ENCODE measurements at places on chromosomes 12 and 14.
A peak's percentile ranks its signal among the peaks of the same experiment; 100 is the strongest.

GRCh38 chr12:60714141-60714900, 1118.5 kb downstream of the SLC16A7 start:
- no peak for DNase-seq

DNA sequence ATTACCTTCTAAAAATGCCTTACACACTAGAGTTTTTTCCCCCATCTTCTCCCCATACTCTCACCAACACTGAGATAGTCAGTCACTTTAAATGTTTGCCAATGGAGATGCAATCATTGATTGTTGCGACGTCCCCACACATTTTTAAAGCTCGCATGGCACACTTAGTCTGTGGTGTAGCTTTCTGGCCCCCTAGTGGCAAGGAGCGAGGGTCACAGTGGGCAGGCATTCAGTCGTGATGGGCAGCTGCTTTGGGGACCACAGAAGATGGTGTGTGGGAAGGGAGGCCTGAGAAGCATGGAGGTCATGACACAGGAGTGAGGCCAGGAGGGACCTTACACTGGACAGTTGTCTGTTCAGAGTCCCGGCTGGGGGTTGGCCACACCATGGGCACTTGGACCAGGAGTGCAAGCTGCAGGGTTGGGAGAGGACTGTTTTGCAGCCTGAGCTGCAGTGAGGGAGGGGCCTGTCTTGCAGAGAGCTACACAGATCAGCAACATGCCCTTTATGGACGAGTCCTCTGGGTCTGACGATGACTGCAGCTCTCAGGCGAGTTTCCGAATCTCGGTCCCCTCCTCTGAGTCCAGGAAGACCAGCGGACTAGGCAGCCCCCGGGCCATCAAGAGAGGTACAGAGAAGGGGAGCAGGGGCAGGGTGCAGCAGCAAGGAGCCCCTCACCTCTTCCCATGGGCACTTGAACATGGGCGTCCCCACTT, 28.6 kb downstream of the PIGH start:
- DNase-seq = peak; percentile 42

GRCh38 chr12:32499048-32499447, 99.7 kb downstream of the FGD4 start:
- DNase-seq = no peak

DNA sequence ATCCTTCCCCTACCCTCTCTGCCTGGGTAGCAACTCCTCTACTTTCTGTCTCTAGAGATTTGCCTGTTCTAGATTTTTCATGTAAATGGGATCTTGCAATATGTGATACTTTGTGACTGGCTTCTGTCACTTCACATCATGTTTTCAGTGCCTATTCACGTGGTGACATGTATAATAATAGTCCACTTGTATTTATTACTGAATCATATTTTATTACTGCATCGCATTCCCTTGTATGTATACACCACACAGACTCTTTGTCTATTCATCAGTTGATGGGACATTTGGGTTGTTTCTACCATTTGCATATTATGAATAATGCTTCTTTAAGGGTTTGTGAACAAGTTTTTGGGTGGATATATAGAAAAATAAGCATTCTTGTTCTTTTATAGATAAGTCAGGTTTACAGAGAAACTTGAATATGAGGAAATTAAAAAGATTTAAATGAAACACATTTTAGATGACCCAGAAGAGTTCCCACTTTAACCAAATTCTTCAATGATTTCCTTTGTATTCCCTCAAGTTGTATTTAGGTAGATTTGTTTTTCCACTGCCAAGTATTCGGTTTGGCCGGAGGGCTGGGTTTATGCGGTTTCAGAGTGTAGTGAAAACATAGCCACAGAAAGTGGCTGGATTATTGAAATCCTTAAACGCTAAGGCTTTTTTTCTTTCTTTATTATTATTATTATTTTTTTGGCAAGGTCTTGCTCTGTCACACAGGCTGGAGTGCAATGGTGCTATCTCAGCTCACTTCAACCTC, 178.7 kb upstream of the TMTC1 start:
- no peak for DNase-seq

DNA sequence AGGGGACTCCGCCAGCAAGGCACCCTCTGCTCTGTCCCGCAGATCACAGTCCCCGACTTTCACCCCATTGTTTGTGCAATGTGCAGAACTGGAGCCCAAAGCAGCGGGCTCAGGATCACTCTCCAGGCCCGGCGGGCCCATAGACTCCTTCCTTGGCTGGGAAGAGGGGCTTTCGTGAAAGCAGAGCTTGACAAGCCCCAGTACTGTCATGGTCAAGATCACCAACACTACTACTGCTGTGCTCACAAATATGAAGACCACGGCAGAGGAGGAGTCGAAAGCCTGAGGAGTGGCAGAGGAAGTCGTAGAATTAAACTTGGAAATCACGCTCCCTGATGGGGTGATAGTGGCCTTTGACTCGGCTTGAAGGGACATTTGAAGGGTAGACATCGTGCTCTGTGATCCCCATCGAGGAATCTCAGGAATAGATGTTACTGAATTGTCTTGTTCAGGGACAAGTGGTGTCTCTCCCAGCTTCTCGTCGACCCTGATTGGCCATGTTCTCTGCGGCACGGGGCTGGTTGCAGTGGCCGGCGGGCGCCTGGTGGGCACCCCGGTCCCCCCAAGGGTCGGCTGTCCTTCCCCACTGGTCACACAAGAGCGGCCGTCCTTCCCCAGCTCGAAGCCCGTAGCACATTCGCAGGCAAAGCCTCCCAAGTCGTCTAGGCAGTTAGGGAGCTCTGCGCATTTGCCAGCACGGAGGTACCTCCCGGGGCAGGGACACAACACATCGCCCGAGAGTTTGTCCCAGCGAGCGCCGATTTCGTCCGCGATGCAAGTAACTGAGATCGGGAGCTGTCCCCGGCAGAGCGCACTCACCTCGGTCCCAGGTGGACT, 1.1 kb downstream of the CLEC14A start:
- DNase-seq = no peak

GRCh38 chr12:38983117-38983571, 77.8 kb upstream of the CPNE8 start:
- DNase-seq = no peak

DNA sequence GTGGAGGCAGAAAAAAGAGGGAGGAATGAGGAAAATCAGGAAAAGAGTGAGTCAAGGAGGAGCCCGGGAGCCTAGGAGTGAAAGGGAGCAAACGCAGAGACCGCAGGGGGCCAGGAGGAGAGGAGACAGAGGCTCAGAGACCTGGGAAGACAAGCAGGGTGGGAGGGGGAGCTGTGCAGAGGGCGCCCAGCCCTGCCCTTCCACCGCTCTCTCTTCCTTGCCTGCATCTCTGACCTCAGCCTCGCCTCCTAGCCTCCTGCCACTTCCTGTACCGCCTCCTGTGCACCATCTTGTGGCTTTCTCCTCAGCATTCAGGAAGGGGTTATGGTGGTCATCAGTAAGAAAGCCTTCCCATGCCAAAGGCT, 1.3 kb downstream of the CLSTN3 start:
- no peak for DNase-seq

DNA sequence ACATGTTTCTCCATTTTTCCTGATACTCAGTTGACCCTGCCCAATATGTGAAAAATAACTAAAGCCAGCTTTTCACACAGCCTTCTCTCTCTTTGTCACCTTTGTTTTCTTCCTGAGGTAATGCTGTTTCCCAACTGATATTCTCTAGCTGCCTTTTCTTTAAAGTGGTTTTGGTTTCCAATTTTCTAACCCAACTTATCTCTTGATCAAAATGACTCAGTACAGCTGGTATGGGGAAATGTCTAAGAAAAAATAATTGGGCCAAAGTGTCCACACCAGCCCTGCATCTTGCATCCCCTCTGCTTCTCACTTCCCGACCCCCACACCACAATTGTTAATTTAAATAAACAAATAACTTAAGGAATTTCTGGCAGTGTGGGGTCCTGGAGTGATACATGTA, 193.8 kb downstream of the SYT1 start:
- no peak for DNase-seq

DNA sequence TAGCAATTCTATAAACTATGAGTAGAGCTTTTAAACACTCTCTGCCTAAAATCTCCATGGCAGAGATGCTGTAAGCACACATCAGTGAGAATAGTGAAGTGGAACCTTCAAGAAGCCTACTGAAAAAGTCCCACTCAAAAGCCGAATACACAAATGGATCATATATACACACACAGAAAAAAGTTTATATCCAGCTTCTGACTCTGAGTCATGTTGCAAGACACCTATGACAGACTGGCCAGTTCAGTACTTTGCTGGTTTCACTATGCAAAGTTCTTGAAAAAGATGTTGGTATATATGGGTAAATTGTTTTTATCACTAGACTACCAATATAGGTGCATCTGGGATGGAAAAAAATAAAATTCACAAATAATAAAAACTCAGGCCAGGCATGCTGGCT, 126.1 kb downstream of the KCNK10 start:
- no peak for DNase-seq

- no peak for DNase-seq
These were observed 363.9 kb downstream of the BCL11B start for GRCh38 chr14:98908050-98908449.

GRCh38 chr12:65334521-65334920, 56.0 kb downstream of the MSRB3 start:
- no peak for DNase-seq

DNA sequence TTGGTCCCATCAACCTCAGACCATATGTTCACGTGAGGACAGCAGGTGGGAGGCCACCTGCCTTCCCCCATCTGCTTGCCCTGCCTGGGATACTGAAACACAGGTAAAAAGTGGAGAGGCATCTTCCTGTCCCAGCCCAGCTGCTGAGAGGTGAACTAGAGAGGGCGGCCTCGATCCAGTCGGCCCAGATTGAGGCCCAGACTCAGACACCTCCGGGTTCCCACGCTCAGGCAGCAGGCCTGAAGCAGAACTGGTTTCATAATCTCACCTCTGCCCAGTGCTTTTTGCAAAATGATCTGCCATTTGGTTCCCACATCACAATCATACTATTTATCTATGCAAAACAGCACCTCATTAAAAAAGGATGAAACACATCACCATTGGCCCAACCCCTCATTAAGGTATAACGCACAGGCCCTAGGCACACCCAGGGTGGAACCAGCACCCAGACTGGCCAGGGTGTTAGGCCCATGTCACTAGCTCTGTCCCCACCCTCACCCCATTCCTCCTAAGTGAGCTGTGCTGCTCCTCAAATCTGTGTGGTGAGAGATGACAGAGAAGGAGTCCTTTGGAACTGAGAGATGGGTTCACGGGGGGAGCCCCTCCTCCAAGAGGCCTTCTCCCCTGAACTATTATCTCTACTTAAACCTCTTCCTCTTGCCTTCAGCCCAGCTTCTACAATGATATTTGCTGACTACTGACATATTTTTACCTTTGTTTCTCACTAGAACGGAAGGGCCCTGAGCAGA, 81.1 kb downstream of the ZFP36L1 start:
- DNase-seq = no peak

GRCh38 chr14:35236806-35237205, 55.4 kb upstream of the PSMA6 start:
- DNase-seq = no peak

DNA sequence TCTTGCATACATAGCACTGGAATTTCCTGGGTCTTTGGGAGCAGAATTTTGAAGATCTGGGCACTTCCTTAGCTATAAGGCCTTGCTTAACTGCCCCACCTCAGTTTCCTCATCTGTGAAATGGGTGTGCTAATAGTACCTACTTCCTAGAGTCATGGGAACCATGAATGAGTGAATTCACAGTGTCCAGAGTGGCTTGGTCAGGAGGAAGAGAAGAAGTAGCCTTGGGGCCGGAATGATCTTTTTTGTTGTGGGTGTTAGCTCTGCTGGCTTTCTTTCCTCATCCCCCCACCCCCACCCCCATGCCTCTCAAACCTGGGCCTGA, 2.4 kb downstream of the SH2B3 start:
- no peak for DNase-seq

GRCh38 chr12:100926669-100927248, 132.2 kb downstream of the ANO4 start:
- DNase-seq = no peak

- no peak for DNase-seq
These were observed 17.9 kb upstream of the TCL1B start for GRCh38 chr14:95668235-95668772.

DNA sequence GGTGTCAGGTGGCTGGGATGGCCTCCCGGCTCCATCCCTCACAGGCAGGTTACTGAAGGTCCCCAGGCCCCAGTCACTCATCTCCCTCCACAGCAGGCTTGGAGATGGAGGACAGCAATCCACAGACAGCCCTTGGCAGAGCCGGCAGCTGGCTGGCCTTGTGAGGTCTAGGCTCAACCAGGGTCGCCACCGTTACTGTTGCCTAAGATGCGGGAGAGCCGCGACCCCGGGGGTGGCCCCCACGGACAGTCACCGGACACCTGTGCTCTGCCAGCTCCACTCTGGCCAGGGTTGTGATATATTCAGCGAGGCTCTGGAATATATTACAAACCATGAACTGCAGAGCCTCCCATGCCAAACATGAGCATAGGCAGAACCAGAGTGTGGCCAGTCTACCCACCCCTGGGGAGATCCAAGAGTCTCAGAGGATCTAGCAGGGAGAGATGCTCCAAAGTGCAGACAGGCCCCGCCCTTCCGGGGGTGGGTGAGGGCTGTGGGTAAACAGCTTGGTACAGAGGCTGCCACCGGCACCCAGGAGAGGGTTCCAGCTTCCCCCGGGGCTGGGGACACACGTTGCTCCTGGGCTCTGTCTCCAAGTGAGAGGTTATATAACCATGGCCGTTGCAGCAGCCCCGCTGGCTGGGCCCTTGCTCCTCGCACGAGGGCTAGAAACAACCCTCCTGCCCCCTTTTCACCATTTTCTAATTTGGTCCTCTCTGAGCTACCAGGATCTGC, 55.9 kb upstream of the DIO3 start:
- no peak for DNase-seq

DNA sequence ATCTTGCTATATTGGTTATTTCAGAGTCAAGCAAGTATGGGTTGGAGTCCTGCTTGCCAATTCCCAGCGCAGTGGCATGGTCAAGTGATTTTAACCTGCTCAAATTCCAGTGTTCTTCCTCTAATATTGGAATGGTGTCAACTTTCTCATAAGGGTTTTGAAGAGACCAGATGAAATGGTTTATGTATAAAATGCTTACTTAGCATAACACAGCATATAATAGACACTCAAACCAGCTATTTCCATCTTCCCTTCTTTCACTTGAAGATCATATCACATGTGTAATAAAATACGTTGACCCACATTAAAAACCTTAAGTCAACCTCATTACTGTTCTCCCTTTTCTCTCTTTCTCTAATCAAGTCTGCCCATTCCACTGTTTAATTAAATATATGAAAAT, 144.0 kb downstream of the NAV3 start:
- no peak for DNase-seq

GRCh38 chr14:63562405-63562804, 19.2 kb upstream of the PPP2R5E start:
- DNase-seq = no peak

GRCh38 chr12:49131051-49131893, at the start of gene TUBA1B:
Gene TUBA1B, minus strand, starts transcription at chr12:49131395. Its CDS starts 95 bp downstream, at chr12:49131300.
- DNase-seq = peak; percentile 83
